ENCODE measurements at places on chromosomes 3 and 15.

DNA sequence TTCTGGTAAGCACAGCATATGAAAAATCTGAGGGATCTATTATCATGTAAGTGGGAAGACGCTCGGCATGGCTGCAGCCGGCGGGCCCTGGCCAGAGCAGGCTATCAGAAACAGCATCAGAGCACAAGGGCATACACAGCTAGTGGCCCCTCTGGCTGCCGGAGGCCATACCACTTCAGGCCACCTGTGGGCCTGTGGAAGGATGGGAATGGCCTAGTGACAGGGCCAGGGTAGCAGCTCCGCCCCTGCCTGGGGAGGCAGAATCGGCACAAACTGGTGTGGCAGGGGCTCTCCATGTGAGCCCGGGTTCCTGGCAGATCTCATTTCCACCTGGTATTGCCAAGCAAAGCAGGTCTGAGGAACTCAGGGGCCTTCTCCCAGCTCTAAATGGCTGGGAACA is 46.4 kb downstream of the SH3BP5 start:
- DNase-seq = no peak

- no peak for DNase-seq
Measured at GRCh38 chr3:32443478-32443877, 51.8 kb downstream of the CMTM7 start.

- no peak for DNase-seq
Measured at GRCh38 chr15:95290176-95290974, 1040.1 kb upstream of the NR2F2 start.

GRCh38 chr3:43175541-43175940 is 69.7 kb upstream of the POMGNT2 start:
- no peak for DNase-seq

DNA sequence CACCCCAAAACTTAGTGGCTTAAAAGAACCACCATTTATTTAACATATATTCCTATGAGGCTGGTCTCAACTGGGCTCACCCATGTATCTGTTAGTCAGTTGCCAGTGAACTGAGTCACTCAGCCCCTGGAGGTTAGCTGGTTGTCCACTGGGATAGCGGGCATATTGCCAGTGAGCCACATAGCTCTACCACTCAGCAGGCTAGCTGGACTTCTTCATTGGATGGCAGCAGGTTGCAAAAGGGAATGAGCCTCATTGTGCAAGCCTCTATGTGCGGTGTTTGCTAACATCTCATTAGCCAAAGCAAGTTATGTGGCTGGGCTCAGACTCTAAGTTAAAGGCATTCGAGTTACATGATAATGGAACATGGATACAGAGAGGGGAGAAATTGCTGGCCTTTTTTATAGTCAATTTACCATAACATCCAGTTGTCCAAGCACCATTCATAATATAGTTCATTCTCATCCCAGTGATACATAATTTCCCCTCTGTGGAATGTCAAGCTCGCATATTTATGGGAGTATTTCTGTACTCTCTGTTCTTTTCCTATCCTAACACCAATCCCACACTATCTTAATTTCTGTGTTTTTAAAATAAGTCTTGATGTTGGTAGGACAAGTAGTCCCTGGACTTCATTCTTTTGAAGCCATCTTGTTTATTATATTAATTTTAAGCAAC is 8.7 kb downstream of the BTD start:
- DNase-seq = no peak

DNA sequence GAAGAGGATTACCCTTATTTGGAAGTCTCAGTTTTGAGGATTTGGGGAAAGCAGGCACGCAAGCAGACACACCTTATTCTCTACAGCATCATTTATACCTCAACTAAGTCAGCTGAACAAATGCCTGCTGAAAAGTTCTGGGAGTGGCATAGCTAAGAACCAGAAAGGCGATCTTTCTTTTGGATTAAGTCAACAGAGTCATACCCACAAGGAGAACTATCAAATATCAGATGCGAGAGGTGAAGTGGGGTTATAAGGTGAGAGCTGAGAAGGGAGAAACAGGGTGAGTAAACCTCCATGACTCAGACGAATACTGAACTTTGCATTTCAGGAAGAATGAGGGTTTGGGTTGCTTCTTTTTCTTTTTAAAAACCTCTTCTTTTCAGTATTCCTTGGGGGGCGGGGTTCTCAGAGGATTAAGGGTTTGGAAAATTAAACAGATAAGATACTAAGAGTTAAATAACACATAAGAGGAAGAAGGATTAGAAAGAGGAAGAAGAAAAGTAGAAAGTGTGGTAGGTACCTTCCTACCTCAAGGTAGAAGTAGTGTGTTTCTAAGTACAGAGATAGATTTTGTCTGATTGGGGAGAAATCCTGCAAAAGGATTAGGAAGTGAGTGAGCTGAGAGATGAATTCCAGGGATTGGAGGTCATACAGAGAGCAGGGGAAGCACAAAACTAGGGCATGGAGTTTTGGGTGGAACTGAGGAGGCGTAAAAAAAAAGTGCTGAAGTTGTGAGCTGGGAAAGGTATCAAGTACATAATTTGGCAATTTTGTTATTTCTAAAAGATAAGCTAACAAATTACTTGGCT is 41.3 kb upstream of the ICE2 start:
- DNase-seq = no peak

DNA sequence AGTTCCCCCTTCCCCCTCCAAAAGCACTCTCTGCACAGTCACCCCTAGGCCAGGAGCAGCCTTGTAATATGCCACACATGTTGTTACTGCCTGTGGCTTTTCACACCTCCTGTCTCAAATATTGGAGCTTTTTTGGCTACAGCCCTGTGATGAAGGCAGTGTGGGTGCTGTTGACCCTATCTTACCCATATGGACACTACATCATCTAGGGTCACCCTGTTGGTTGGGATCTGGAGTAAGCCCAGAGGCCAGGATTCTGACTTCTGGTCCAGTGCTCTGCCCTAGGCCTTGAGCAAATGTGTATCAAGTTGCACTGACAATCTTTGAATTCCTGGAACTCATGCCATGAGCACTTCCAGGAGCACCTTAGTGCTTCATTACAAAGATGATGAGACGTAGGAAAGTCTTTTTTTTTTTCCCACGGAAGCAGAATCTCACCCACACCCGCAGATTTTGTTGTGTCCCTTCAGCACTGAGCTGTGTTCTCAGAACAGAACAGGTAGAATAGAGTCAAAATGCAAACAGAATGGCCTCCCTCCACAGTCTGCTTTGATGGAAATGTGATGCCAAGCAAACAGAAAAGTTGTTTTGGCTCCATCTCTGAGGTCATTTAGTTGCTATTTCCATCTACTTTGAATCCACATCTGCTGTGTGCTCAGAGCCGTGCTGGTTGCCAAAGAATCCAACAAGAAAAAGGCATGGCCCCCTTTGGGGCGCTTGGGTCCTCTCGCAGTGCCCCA is 49.6 kb downstream of the SMAD3 start:
- DNase-seq = no peak

DNA sequence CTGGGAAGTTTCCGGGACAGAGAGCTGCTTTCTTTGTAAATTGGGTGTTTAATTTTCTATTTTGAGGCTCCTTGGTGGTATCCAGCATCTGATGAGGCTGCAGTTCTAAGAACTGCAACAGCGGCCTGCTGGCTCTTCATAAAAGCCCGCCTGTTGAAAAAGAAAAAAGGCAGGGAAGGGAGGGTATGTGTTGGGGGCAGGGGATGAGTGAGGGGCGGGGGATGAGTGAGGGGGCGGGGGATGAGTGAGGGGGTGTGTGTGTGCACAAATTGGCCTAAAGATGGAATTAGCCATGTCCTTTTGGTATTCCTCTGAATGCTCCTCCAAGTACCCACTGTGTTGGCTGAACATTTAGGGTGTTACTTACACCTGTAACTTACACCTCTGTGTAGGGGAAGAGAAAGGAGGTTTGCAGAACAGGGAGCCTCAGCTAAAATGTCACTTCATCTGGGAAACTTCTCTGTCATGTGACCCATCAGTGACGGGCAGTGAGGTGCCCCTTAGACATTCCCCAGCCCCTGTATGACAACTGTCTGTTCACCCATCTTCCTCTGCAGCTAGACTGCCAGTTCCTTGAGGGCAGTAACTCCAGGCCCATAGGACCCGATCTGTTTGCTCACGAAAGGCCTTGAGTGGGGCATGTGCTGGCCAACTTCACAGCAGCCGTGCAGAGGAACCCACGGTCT is 57.6 kb downstream of the LRIG1 start:
- no peak for DNase-seq

- no peak for DNase-seq
Measured at GRCh38 chr3:12793701-12794100, 2.8 kb upstream of the CAND2 start.

DNA sequence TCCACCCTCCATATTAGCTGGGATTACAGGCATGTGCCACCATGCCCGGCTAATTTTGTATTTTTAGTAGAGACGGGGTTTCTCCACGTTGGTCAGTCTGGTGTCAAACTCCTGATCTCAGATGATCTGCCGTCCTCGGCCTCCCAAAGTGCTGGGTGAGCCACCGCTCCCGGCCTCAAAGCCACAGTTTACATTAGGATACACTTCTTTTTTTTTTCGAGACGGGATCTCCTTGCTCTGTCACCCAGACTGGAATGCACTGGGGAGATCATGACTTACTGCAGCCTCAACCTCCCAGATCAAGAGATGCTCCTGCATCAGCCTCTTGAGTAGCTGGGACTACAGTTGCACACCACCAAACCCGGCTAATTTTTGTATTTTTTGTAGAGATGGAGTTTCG is 2.5 kb upstream of the NR1D2 start:
- no peak for DNase-seq
